ENCODE measurements at places on chromosomes 12 and 14. TPM values are rescaled to one million over a fixed set of nuclear protein-coding genes. Genes with fewer than 3 reads are reported as not detected.
A peak's percentile ranks its signal among the peaks of the same experiment; 100 is the strongest.

COX8C gene
- total RNA-seq = not detected

NOXRED1 gene
- total RNA-seq = not detected

FAM186B gene
- total RNA-seq = 0.05 TPM

TNFRSF1A gene
- total RNA-seq = 121 TPM

SLC4A8 gene
- total RNA-seq = 14.4 TPM

AGAP2 gene
- total RNA-seq = 0.02 TPM

LBHD2 gene
- total RNA-seq = not detected

GRCh38 chr14:93880021-93880820, 46.9 kb upstream of the FAM181A start:
- no peak for DNase-seq

DNA sequence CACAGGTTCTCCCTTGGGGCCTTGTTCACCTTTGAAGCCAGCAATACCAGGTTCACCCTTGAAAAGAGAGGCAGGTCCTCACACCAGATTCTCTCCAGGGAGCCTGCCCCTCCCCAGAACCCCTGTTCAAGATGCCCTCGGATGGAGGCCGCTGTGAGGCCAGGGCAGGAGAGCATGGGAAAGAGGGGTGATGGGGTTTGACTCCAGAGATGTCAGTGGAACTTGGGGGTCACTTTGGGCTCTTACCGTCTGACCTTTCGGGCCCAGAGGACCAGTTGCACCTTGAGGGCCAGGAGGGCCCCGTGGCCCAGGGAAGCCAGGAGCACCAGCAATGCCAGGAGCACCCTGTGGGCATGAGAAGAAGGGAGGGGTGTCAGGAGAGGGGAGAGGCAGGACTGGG, 17.4 kb downstream of the COL2A1 start:
- DNase-seq = no peak

GRCh38 chr14:105070760-105071137, 5.5 kb upstream of the GPR132 start:
- DNase-seq = no peak

- no peak for DNase-seq
Measured at GRCh38 chr12:41053046-41053445, 135.1 kb upstream of the PDZRN4 start.

GRCh38 chr12:87381742-87382141, 647.5 kb downstream of the C12orf50 start:
- DNase-seq = no peak

DNA sequence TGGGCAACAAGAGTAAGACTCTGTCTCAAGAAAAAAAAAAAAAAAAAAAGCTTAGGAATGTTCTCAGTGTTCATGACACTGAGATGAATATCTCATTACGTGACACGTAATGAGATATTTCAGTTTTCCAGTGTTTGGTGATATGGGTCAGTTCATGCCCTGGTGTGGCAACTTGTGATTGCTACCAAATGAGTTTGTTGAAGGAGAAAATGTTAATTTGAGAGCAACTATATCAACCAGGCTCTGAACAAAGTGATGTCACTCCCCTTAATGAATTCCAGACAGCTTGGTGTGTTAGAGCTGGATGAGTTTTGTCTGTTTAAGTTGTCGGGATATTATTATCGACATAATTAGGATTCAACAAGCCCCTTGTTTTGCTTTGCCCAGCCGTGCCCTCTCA, 211.7 kb downstream of the DPF3 start:
- DNase-seq = no peak

DNA sequence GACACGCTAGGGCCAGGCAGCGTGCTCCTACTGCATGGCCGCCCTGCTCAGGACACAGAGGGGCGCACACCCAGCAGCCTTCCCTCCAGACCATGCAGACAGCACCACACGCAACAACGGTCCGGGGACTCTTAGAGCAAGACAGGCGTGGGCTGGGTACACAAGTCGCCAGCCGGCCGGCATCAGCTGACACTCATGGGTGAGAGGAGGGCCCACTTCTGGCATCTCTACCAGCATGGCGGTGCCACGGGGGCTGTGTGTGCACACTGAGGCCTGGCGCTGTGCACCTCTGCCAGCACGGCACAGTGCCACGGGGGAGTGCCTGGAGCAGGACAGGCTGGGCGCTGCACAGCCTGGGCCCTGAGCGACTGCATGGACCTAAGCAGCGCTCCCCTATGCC, 6.7 kb upstream of the BTBD6 start:
- DNase-seq = no peak

- no peak for DNase-seq
Measured at GRCh38 chr12:125072496-125072895, 7.3 kb downstream of the AACS start.

DNA sequence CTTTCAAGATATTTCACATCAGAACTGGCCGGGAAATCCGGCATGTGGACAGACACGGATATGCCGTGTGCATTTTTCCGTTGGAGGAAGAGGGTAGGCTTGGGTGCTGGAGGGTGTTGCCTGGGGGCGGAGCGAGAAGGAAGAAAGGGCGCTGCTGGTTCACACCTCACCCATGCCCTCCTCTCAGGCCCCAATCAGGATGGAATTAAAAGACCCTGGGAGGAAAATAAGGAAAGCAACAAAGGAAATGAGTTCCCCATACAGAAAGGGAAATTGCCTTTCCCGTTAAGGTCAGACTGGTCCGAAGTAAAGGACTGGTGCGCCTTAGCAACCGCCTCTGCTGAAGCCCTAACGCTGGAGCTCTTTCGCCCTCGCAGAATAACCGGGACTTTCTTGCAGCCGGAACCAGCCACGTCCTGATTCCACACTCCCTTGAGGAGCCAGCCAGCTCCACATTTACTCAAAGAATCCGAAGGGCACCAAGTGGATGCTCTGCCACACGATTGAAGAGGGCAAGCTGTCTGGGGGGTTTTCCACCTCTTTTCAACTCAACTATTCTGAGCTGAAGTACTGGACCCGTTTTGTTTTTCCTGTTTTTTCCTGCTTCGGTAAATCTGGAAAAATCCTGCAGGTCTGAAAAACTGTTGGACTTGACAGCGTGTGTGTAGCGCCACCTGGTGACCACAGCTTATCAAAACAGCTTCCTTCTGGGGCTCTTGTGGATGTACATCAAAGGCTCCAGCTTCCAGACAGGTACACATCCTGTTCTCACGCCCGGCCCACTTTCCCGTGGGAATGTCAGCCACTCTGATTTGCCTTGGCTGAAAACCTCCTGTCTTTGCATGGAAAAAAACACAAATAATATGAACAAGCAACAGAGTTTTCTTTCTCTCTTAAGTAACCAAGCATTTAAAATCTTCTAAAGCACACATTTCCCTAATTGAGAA, 37.6 kb upstream of the BCL2L14 start:
- DNase-seq = peak; percentile 59

DNA sequence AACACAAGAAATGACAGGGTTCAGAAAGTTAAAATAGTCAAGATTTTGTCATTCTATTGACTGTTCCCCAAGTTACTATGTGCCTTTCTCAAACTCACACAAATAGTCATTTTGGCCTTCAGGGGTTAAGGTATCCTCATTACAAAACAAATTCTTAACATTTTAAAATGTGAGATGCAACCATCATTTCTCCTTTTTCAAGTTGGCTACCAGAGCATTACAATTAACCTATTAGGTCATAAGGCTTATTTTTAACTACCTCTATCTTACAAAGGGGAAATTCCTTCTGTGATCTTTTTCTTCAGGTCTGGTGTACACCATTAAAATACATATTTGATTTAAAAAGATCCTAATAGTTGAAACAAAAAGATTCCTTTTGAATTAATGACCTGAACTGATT, 61.2 kb downstream of the SLC38A1 start:
- no peak for DNase-seq

DNA sequence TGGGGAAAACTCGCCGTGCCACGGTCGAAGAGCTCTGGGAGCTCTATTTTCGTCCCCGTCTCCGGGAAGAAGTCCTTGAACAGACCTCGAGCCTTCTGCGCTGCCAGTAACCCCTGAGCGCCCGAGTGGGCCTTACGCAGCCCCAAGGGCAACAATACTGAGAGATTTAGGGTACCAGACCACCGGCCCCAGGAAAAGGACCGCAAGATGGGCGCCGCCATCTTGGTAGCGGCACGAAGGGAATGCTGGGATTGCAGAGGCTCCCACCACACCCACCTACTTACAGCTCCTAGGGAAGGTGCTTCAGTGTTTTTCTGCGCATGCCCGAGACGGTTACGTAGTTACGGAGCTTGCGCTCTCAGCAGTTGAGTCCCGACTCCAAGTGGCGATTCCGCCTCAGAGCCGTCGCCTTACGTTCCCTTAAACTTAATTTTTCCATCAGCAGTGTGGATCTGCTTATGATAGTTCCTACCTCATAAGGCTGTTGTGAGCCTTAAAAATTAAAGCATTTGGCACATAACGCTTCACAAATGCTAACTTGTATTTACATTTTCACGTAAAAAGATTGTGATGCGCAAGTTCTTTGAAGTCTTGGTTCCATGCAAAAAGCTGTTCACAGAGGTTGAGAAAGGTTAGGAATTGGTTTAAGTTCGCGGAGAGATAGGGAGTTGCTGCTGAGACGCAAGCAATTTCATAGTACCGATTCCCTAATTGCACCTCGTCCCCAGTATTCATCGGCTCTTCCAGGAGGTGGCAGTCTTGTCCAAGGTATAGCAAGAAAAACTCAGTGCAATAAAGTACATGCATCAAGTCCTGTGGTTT, at the start of gene YARS2:
TSS of gene YARS2 (minus strand) at position 244 of the 822 bp plus-strand sequence. CDS start at position 221, 23 bp downstream.
- DNase-seq = peak; percentile 93
